ENCODE measurements at places on chromosomes 16 and 17.

DNA sequence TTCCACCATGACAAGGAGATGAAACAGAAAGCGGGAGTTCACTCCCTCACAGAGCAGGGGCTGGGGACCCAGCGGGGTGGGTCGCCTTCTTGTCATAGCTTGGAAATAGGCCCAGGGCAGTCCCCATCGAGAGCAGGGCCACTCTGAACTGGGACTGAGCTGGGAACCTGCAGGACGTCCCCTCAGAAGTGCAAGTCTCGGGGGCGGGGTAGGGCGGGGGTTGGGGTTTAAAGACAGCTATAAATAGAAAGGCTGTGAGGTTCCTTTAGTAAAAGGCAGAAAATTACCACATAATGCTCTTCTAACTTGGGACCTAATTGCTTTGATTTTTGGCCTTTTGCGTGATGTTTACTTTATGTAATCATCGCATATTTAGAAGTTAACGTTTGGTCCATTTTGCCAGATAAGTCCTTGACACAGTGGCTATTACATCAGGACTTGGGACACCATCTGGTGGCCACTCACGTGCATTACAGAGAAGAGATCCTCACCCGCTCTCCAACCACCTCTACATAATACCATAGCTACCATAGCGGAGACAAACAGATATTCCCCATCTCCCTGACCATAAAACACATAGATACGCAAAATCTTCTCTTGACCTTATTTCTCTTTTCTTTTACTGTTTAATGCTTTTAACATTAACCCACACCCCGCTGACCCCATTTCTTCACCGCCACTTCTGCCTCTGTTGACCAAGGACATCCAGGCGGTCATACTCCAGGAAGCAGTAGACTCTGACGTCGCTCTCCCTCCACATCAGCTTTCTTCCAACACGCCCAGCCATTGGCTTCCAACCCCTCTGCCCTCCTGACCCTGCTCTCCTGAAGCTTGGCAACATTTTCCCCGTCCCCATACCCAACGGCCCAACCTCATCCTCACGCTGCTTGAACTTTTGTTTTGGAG, 27.5 kb upstream of the PIK3R6 start:
- DNase-seq: peak; percentile 71

DNA sequence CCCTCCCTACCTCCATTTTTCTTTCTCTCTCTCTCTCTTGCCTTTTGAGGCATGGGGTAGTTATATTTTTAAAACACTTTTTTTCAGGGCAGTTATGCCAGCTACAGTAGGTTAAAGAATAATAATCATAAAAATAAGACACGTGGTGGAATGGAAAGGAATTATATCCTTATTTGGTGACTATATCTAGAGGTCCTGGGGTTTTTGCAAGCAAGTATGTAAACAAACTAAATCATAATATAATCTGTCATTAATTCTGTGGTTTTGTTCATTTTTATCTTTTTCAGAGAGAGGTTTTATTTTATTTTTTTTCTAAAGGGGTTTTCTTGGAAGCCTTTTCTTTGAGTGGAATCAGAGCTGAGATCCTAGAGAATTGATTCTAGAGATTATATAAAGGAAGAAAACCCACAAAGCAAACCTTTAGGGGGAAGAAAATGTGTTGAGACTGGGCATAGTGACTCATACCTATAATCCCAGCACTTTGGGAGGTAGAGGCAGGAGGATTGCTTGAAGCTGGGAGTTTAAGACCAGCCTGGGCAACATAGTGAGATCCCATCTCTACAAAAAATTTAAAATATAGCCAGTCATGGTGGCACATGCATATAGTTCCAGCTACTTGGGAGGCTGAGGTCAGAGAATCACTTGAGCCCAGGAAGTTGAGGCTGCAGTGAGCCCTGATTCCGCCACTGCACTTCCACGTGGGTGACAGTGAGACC, 53.2 kb downstream of the NQO1 start:
- DNase-seq: no peak

GRCh38 chr16:80198311-80199299, 342.2 kb upstream of the DYNLRB2 start:
- no peak for DNase-seq

DNA sequence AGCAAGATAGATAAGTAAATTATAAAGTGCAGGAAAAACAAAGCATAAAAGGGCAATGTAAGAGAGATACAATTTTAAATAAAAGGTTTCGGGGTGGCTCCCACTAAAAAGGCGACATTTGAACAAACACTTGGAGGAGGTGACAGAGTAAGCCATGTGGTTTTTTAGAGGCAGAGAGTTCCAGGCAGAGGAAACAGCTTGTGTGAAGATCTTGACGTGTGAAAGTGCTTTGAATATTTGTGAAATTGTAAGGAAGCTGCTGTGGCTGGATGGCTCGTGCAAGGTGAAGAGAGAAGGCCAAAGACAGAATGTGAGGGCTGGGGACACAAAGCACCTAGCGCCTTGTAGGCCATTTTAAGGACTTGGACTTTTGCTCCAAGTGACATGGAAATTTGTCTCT, 28.6 kb upstream of the HYDIN start:
- DNase-seq: no peak

- peak; percentile 42 for DNase-seq
These were observed 537 bp downstream of the GOSR1 start for GRCh38 chr17:30477774-30478115.

- DNase-seq: no peak
These were observed 80.6 kb downstream of the LMF1 start for GRCh38 chr16:890217-890616.

DNA sequence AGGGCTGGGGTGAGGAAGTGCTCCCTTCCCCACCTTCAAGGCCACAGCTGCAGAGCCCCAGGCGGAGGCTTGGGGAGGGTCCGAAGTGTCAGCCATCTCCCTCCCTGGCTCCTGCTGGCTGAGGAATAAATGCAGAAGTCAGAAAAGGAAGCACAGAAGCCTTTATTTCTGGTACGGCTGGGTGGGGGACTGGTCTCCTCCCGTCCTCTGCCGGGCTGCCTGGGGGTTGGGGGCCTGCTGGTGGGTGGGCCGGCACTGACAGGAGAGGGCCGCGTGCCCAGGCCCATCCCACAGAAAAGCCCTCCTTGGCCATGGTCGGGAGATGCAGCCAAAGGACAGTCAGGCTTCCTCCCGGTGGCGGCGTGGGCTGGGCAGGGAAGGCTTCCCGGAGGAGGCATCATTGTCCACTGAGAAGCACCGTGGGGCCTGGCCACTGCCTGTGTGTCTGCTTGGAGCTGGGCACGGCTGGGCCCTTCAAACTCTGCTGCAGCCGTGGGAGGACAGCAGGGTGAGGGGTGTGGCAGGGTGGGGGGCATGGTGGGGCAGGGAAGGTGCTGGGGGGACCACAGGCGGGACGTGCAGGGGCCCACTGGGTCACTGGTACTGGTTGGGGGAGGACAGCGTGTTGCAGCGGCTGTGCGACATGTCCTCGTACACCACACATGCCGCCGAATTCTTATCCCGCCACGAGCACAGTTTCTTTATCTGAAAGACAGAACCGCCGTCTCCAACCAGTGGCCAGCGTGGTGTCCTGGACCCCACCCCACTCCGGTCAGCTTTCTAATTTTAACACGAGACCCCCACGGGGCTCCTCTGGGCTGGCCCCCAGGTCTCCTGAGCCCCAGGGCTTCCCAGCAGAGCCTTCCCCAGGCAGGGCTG, 2.4 kb downstream of the CD7 start:
- DNase-seq: no peak

DNA sequence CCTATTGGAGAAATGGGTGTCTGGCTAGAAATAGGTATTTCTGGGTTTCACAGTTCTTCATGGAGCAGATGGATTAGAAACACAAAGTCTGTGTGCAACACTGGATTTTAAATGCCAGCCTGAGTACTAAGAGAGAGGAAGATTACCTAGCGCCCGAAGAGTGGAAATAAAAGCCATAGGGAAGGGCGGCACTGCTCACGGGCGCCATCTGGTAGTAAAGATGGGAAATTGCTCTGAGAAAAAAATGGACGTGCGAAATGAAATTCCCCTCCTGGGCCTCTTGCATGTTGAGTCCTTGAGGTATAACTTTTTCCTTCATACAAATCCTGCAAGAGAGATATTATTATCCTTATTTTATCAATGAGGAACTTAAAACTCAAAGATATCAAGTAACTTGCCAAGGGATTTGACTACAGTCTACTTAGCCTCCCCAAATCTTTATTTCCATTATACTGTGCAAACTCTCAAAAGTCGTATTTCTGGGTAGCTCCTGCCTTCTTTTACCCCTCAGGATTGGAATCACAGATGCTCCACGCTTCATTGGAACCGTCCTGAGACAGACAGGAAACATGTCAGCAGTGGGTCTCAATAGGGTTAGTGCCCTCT, 72.8 kb downstream of the MMD start:
- peak; percentile 58 for DNase-seq

DNA sequence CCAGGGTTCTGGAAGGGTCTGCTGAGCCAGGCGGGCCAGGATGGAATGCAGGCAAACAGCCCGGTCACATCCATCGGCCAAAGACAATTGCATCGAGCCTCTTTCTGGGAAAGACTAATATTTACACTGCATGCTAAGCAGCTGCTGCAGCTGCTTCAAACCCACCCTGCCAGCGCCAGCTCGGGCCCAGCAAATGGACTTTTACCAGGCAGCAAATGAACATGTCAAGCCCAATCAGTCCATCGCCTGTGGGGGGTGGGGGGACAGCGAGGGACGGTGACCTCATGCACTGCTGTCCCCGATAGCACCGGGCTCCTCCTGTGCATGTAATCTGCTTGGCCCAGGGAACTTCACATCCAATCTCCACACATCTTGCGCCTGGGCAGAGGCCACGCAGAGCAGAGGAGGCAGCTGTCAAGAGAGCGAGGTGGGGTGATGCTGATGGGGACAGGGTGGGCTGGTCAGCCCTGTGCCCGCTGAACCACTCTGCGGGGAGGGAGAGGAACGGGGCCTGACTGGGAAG, 39.4 kb upstream of the CDH5 start:
- no peak for DNase-seq

DNA sequence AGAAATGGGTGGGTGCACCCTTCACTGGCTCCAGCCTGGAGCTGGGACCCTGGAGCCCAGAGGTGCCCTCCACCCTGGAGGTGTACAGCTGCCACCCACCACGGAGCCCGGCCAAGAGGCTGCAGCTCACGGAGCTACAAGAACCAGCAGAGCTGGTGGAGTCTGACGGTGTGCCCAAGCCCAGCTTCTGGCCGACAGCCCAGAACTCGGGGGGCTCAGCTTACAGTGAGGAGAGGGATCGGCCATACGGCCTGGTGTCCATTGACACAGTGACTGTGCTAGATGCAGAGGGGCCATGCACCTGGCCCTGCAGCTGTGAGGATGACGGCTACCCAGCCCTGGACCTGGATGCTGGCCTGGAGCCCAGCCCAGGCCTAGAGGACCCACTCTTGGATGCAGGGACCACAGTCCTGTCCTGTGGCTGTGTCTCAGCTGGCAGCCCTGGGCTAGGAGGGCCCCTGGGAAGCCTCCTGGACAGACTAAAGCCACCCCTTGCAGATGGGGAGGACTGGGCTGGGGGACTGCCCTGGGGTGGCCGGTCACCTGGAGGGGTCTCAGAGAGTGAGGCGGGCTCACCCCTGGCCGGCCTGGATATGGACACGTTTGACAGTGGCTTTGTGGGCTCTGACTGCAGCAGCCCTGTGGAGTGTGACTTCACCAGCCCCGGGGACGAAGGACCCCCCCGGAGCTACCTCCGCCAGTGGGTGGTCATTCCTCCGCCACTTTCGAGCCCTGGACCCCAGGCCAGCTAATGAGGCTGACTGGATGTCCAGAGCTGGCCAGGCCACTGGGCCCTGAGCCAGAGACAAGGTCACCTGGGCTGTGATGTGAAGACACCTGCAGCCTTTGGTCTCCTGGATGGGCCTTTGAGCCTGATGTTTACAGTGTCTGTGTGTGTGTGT, 46.8 kb downstream of the IL21R start:
- no peak for DNase-seq

- DNase-seq: no peak
These were observed 75.4 kb downstream of the YPEL2 start for GRCh38 chr17:59406808-59407381.

GRCh38 chr16:54774768-54775167, 155.9 kb upstream of the IRX5 start:
- no peak for DNase-seq

DNA sequence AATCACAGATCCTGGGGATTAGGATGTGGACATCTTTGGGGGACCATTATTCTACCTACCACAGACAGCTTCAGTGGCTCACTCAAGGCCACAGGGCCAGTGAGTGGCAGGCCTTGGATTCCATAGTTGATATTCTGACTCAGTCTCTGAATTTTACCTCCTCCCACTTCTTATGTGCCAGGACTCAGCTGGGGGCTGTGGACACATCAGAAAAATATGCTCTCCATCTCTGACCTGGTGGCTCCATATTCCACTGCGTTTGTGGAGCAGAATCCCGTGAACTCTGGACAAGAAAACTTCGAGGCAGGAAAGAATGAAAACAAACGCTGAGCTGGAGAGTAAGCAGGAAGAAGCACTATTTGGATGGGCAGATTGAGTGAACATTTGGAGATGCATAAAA, 301.8 kb upstream of the MAF start:
- DNase-seq: no peak

GRCh38 chr17:44915321-44915726, at the start of gene GFAP:
GFAP (minus strand) TSS chr17:44915500; CDS start chr17:44915486, 14 bp downstream.
- no peak for DNase-seq

- DNase-seq: no peak
These were observed 54.7 kb downstream of the NXN start for GRCh38 chr17:924711-925475.

DNA sequence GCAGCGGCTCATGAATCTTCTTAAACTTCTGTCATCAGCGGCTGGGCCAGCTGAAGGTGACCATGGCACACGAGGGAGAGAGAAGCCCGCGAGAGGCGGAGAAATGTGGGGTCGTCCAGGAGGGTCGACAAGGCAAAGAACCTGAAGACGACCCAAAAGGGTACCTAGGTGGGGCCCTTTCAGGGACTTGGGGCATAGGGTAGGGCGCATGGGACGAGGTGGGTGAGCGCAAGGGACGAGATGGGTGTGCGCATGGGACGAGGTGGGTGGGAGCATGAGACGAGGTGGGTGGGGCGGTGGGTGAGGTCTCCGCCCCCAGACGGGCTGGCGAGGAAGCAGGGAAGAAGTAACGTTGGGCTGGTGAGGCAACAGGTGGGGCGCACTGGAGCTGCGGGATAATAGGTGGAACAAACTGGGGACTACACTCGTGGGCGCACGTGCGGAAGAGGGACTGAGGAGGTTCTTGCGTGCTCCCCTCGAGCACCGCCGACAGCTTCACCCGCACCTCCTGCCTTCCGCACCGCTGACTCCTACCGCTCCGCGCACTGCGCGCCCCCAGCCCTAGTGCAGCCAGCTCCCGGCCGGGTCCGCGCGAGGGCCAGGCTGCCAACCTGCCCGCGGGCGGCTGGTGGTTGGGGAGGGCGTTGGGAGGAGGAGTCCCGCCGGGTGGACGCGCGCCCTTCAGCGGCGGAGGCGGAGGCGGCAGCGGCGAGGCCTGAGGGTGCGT, 23.2 kb upstream of the CRYM start:
- DNase-seq: peak; percentile 13

GRCh38 chr17:42928714-42929496, 28.3 kb downstream of the G6PC1 start:
- peak; percentile 70 for DNase-seq

DNA sequence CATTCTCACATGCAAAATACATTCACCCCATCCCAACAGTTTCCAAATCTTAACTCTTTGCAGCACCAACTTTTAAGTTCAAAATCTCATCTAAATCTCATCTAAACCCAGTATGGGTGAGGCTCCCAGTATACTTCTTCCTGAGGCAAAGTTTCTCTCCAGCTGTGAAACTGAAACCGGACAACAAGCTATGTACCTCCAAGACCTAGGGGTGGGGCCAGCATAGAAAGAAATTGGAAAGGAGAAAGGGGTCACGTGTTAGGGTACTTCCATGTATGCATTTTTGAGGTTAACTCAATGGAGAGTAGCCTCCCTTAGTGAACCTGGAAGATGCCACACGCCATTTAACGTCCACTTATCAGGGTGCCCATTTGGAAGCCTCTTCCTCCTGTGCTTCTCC, 23.9 kb upstream of the LRRC75A start:
- no peak for DNase-seq

Data from CD4-positive, alpha-beta T cell treated with Interleukin-4 for 1 hour (primary cell).